ENCODE measurements at places on chromosomes 5 and 9.

- DNase-seq, result no peak
These were observed 72.0 kb downstream of the HSD17B3 start for GRCh38 chr9:96230002-96230401.

GRCh38 chr5:61334868-61335615 lies 3.0 kb downstream of the ZSWIM6 start:
- no peak for DNase-seq

DNA sequence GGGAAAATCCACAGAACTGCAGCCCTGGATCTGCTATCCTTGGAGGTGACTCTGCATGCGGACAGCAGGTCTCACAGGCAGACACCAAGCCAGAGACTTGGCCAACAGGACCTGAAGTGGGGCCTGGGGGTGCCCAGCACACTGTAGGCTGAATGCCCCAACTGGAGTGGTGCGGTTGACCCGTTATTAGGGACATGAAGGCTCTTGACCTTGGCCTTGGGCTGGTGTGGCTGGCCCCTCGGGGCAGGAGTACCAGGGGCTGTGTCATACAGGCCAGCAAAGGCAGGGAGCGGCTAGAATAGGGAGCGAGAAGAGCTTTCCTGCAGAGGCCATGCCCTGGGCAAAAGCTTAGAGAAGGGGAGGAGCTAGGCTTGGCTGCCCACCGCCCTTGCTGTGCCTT lies 153.2 kb upstream of the MVB12B start:
- DNase-seq, result no peak

- DNase-seq, result no peak
These were observed 41.8 kb downstream of the COL27A1 start for GRCh38 chr9:114196979-114197622.

DNA sequence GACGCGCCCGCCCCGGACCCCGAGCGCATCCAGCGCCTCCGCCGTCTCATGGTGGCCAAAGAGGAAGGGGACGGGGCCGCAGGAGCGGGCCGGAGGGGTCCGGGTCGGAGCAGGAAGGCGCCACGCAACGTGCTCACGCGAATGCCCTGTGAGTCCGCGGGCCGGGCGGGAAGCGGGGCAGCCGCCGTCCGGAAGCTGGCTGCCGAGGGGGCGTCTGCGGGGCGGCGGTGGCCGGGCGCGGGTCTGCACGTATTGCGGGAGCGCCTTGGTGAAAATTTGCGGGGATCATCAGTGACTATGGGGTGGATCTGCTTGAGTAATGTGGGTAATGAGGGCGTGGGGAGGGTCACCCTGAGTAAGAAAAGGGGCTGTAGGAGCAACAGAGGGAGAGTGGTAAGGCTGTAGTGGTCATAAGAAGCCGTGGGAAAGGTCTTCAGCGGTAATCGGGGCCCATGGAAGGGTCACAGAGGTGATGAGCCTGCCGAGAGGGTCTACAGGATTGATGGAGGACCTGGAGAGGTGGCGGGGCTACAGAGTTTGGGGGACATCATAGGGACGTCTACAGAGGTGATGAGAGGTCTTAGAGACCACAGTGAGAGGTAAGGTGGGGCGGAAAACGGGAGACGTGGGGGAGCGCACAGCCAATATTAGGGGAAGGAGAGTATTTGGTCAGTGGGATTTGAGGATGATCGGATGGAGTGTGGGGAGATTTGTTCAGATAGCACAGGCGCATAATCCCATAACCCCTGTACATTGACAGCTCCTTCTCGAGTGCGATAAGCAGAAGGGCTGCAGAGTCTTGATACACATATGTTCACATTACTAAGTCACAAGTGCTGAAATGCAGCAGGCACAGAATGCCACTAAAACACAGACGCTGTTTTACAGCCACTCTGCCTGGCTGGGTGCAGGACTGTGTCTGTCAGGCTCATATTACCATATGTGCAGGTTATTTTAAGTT lies 819 bp downstream of the LSM11 start:
- peak; percentile 42 for DNase-seq

- DNase-seq, result no peak
These were observed 653.0 kb upstream of the RORB start for GRCh38 chr9:73844135-73844534.

DNA sequence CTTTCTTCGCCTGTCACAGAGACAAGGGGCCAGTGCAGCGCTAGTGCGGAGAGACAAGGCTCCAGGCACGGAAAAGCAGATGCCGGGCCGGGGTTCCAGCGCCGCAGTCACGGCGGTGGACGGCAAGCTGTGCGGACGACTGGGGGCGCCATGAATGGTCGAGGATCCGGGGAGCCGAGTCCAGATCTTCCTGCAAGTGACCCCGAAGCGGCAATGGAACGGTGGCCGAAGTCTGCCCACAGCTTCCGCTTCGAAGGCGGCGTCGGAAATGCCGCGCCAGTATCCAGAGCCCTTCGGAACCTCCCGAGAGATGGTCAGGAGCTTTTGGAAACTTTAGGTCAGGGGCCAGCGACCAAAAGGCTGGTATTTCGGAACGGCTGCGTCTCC lies 601 bp upstream of the FAF2 start:
- peak; percentile 37 for DNase-seq

- DNase-seq, result no peak
These were observed 7.8 kb downstream of the ECM2 start for GRCh38 chr9:92527832-92528521.

DNA sequence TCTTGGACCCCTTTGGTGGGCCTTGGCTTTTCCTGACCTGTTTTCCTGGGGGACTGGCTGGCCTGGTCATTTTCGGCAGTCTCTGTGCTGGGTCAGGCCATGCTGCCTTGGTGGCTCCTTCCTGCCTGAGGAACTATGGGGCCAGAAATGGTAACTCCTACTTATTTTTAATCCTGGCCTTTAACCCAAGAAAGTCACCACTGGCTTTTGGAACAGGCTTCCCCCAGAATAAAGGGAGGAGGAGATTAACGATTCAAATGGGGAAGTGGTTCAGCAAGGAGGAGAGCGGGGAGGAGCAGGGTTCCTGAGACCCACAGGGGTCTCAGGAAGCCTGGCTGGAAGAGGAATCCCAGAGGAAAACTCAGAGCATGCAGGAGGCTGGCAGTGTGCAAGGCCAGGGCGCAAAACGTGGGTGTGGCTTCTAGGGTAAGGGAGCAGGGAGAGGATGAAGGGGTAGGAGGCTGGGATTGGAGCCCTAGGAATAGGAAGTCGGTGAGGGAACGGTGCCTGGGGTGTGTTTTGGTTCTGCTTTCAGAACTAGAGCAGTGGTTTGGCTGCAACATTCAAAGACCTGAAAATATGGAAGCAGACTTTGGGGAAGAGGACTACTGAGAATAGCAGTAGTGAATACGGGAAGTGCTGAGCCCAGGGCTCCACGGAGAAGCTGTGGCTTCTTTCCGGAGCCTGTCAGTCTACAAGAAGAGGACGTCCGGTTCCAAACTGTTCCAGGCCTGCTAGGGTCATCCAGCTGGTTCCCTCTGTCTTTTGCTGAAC lies 271.1 kb upstream of the KLF4 start:
- DNase-seq, result no peak

DNA sequence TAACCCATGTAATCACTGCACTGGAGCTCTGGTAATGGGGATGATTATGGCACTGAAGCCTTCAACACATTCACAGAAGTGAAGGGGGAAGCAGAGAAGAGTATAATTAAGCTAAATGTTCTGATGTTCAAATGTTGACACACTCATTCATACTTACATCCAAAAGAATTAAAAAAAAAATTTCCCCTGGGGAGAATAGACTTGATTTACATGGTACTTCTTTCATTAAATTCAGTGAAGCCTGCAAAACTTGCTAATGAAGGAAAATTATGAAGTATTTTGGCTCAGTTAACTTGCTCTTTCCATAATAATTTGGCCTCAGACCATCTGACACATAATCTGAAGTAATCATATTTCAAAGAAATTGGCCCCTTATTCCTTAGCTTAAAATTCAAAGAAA lies 428.8 kb downstream of the SH3GL2 start:
- no peak for DNase-seq

DNA sequence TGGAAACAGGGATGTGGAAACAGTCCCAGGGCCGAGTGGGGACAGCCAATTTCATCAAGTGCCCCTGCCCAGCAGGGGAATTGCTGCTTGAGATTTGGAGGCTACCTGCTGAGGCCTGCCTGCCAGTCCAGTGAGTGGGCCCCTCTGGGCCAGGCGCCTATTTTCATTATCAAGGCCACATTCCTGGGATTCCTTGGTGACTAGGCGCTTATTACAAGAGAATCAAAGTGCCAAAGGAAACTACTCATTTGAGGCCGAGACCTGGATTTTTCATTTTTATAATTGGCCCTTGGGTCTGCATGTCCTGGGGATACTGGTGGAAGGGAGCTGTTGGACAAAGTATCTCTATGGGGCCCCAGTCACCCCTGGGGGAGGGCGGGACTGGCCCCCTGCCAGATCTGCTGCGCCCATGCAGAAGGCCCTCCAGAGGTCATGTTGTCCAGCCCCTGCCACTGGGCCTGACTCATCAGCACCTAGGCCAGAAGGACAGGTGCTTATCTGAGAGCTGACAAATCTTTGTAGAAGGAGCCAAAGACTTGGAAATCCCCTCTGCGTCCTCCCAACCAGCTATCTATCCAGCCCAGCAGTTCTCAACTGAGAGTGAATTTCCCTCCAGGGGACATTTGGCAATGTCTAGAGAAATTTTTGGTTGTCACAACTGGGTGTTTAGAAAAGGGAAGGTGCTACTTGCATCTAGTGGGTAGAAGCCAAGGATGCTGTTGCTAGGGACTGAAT lies 45.6 kb downstream of the FOXI1 start:
- no peak for DNase-seq

GRCh38 chr5:95713960-95714710 lies 17.0 kb upstream of the RHOBTB3 start:
- DNase-seq, result no peak

DNA sequence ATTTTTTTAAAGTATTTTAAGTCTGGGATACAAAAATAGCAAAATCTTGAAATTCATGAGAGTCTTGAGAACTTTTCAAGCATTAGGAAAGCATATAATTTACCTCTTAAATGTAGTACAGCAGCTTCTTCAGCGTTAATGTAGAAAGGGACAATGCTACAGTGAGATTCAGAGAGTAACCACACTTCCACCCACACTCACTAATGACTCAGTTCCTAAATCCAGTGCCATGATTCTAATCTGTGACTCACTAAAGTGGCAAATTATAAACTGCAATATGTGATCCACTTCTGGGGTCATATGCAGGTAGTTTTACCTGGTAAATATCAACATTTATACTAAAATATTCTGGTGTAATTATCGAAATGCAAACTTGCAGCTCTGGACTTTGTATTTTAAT lies 434.5 kb upstream of the TUSC1 start:
- DNase-seq, result no peak

DNA sequence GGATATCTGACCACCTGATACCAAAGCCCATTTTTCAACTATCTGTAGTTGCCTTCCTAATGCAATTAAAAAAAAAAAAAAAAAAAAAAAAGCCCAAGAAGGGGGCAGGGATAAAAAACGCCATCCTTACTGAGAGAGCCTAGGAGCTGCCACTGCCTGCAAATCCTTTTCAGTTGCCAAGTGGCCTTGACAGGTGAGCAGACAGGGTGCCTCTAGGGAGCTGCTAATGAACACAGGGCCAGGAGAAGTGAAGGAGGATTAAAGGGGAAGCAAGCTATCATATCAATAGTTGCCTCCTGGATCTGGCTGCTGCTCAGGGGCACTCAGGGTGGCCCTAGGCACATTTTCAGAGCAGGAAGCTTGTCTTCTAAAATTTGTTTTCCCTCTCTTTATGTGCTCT lies 547.4 kb downstream of the TLE1 start:
- DNase-seq, result no peak
